Cardiac muscle cell (in vitro differentiated cells and primary cell): ENCODE measurements at places on chromosomes 2 and 18. TPM values are rescaled to one million over a fixed set of nuclear protein-coding genes. Genes with fewer than 3 reads are reported as not detected.
A peak's percentile ranks its signal among the peaks of the same experiment; 100 is the strongest.

DNA sequence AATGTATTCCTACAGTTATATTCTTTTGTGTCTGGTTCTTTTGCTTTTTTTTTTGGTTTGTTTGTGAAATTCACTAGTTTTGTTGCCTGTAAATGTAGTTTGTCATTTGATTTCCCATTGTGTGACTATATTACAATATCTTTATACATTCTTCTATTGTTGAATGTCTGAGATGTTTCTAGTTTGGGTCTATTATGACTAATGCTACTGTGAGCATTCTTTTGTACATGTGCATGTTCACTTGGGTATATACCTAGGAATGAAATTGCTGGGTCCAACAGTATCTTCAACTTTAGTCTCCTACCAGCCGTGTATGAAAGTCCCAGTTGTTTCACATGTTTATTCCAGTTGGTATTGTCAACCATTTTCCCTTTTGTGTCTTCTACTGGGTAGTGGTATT, 112.7 kb upstream of the RBMS1 start:
- H3K4me1 ChIP-seq: no peaks in the 10 kb centered on the region
- no peaks in the 10 kb centered on the region for H3K27me3 ChIP-seq
- H3K27ac ChIP-seq: no peak overlapping the region
- H3K36me3 ChIP-seq: no peaks in the 10 kb centered on the region
- no peak overlapping the region for H3K4me3 ChIP-seq

DNA sequence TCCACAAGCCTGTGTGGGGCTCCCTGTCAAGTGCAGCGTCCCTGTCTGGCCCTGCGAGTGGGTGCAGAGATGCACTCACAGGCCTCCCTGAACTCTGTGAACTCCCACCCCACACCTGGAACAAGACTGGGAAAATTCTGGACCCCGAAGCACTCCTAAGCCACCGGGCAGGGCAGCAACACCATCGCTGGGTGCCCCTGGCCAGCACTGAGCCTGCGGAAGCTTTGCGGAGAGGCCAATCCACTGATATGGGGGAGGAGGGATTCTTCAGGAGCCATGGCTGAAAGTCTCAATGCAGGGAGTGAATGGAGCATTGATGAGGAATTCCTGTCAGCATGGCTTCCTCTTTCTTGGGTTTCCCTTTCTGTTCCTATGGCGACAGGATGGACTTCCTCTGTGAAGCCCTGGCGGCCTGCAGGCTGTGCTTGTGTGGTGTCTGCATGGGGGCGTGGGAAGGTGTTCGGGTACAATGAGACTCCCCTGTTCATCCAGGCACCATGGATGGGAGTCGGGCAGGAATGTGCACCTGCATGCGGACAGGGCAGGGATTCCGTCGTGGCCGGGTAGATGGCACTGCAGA, 15.1 kb downstream of the TRIB2 start:
- H3K36me3 ChIP-seq: peaks cover 17% of the 10 kb centered on the region
- no peak overlapping the region for H3K4me3 ChIP-seq
- H3K27ac ChIP-seq: no peak overlapping the region
- no peak for DNase-seq
- H3K27me3 ChIP-seq: no peaks in the 10 kb centered on the region
- H3K4me1 ChIP-seq: peaks cover 13% of the 10 kb centered on the region

- no peak overlapping the region for H3K27ac ChIP-seq
- H3K27me3 ChIP-seq: peaks cover 93% of the 10 kb centered on the region
- peak overlapping the region; percentile 36 for H3K4me3 ChIP-seq
- H3K36me3 ChIP-seq: no peaks in the 10 kb centered on the region
- DNase-seq: peak; percentile 1
Observed at GRCh38 chr2:227163485-227163997, 464 bp downstream of the COL4A4 start.

- H3K27ac ChIP-seq: no peak overlapping the region
- no peaks in the 10 kb centered on the region for H3K27me3 ChIP-seq
- H3K4me3 ChIP-seq: no peak overlapping the region
- no peaks in the 10 kb centered on the region for H3K4me1 ChIP-seq
- DNase-seq: peak; percentile 3
Observed at GRCh38 chr2:234218266-234219045, 168.0 kb downstream of the SPP2 start.

- no peak overlapping the region for H3K27ac ChIP-seq
- no peaks in the 10 kb centered on the region for H3K4me1 ChIP-seq
- no peaks in the 10 kb centered on the region for H3K27me3 ChIP-seq
Observed at GRCh38 chr2:135337071-135337470, 193.9 kb downstream of the ZRANB3 start.

- no peaks in the 10 kb centered on the region for H3K36me3 ChIP-seq
- no peak overlapping the region for H3K4me3 ChIP-seq
- no peaks in the 10 kb centered on the region for H3K4me1 ChIP-seq
- H3K27ac ChIP-seq: no peak overlapping the region
- DNase-seq: no peak
- peaks cover 100% of the 10 kb centered on the region for H3K27me3 ChIP-seq
Observed at GRCh38 chr2:44936275-44936674, 5.2 kb upstream of the SIX3 start.

Gene EEF1B2
- polyA plus RNA-seq: 337 and 414 TPM in 2 replicates

Gene TUBA4B
- not detected in 2 replicates for polyA plus RNA-seq
